Left kidney (tissue), 8 donors: ENCODE measurements at places on chromosomes 16 and 17. TPM values are rescaled to one million over a fixed set of nuclear protein-coding genes. Genes with fewer than 3 reads are reported as not detected.

MFAP4 gene
- 178 TPM for polyA plus RNA-seq

DYNLRB2 gene
- polyA plus RNA-seq = 9.8 TPM

IRX3 gene
- polyA plus RNA-seq = 20.1 TPM

GJD3 gene
- polyA plus RNA-seq = not detected

WWP2 gene
- 46.2 TPM for polyA plus RNA-seq

CDT1 gene
- 13.3 TPM for polyA plus RNA-seq

C17orf50 gene
- polyA plus RNA-seq = not detected

KRT40 gene
- polyA plus RNA-seq = not detected

MYH1 gene
- 0.05 TPM for polyA plus RNA-seq

PRSS27 gene
- polyA plus RNA-seq = 1.3 TPM

GAS7 gene
- 16.9 TPM for polyA plus RNA-seq

OR1F1 gene
- polyA plus RNA-seq = not detected

SPN gene
- polyA plus RNA-seq = 2.0 TPM

KREMEN2 gene
- 1.4 TPM for polyA plus RNA-seq

LRRC37A2 gene
- polyA plus RNA-seq = 56.6 TPM

MEOX1 gene
- 15.5 TPM for polyA plus RNA-seq

TBC1D3C gene
- polyA plus RNA-seq = not detected

COX6A2 gene
- 0.85 TPM for polyA plus RNA-seq

GRIN2A gene
- 9.2 TPM for polyA plus RNA-seq

OTOA gene
- 0.17 TPM for polyA plus RNA-seq

HOXB4 gene
- polyA plus RNA-seq = 16.8 TPM

RNF112 gene
- polyA plus RNA-seq = 1.3 TPM

LGALS9B gene
- not detected for polyA plus RNA-seq

MYH8 gene
- 0.70 TPM for polyA plus RNA-seq

OTOP2 gene
- polyA plus RNA-seq = not detected

PYDC1 gene
- not detected for polyA plus RNA-seq

TBC1D3 gene
- not detected for polyA plus RNA-seq

NUFIP2 gene
- polyA plus RNA-seq = 48.7 TPM

SKA2 gene
- 91.7 TPM for polyA plus RNA-seq

KCNJ2 gene
- polyA plus RNA-seq = 1.9 TPM

CRYM gene
- polyA plus RNA-seq = 10.4 TPM

EPX gene
- polyA plus RNA-seq = 0.90 TPM

PLEKHG4 gene
- 14.2 TPM for polyA plus RNA-seq

RCVRN gene
- polyA plus RNA-seq = not detected

PPL gene
- polyA plus RNA-seq = 30.3 TPM

UTS2R gene
- 0.40 TPM for polyA plus RNA-seq

ITGAD gene
- 0.52 TPM for polyA plus RNA-seq

PPY gene
- polyA plus RNA-seq = 0.45 TPM

GP1BA gene
- polyA plus RNA-seq = 3.2 TPM

BCL6B gene
- polyA plus RNA-seq = 21.8 TPM

KRTAP9-8 gene
- polyA plus RNA-seq = not detected

G6PC1 gene
- 5.6 TPM for polyA plus RNA-seq

FOXJ1 gene
- polyA plus RNA-seq = 15.5 TPM

KRTAP1-1 gene
- polyA plus RNA-seq = not detected

PRR15L gene
- 17.7 TPM for polyA plus RNA-seq

MRPS23 gene
- polyA plus RNA-seq = 57.0 TPM

ABCA10 gene
- 3.9 TPM for polyA plus RNA-seq

KRT33B gene
- not detected for polyA plus RNA-seq

TTC19 gene
- polyA plus RNA-seq = 75.9 TPM

HEATR9 gene
- polyA plus RNA-seq = 0.20 TPM

ITGAX gene
- polyA plus RNA-seq = 0.53 TPM

CLEC19A gene
- 0.05 TPM for polyA plus RNA-seq

SULT1A4 gene
- polyA plus RNA-seq = 28.7 TPM

DRC3 gene
- 26.9 TPM for polyA plus RNA-seq

CCL17 gene
- not detected for polyA plus RNA-seq

ERBB2 gene
- polyA plus RNA-seq = 173 TPM

ENKD1 gene
- polyA plus RNA-seq = 25.8 TPM
